ENCODE measurements at places on chromosomes 16 and 17.

- no peak for DNase-seq
Measured at GRCh38 chr17:66187718-66188117, 4.2 kb downstream of the CEP112 start.

DNA sequence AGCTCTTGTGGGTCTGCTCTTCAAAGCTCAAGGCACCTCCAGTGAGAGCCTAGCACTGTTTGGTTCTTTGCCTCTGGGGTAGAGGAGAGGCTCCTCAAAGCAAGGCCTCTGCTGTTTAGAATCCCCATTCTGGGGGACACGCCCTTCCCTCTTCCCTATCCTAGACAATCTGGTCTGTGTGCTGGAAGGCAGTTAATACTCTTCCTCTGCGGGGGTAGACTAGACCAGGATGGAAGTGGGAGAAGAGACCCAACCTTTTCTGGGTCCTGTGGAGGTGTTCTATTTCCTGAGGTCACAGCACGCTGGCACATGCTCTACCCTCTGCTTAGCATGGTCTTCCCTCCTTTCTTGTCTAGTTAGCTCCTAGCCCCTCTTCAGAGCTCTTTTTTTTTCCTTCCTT lies 7.7 kb downstream of the ERAL1 start:
- no peak for DNase-seq

DNA sequence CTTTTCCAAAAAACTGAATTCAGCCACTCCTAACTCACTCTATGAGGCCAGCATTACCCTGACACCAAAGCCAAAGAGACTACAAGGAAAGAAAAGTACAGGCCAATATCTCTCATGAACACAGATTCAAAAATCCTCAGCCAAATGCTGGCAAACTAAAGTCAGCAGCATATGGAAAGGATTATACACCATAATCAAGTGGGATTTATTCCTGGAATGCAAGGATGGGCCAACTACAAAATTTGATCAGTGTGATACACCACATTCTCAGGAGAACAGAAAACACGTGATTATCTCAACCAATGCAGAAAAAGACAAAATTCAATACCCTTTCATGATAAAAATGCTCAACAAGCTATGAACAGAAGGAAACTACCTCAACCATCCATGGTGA lies 7.7 kb upstream of the AATK start:
- no peak for DNase-seq

- DNase-seq: no peak
Measured at GRCh38 chr16:75062135-75062975, 54.2 kb downstream of the LDHD start.

GRCh38 chr17:73192894-73193701 lies at the start of gene COG1:
Gene COG1, plus strand, starts transcription at chr17:73193055. Its CDS starts 15 bp downstream, at chr17:73193070.
- DNase-seq: peak; percentile 48

DNA sequence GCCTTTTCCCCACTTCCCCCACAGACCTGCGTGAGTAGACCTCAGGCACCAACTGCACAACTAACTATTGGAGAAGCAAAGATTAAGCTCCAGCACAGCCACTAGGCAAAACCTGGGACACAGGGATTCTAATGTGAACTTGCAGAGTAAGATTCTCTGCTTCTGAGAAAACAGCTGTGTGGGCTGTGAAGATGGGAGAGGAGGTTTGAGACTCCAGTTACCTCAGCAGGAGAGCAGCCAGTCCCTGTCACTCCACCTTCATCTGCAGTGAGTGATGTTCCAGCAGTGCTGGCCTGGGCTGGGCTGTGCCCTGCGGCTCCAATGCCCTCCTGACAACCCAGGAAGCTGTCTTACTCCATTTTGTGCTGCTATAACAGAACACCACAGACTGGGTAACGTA lies 18.0 kb upstream of the ABAT start:
- no peak for DNase-seq

DNA sequence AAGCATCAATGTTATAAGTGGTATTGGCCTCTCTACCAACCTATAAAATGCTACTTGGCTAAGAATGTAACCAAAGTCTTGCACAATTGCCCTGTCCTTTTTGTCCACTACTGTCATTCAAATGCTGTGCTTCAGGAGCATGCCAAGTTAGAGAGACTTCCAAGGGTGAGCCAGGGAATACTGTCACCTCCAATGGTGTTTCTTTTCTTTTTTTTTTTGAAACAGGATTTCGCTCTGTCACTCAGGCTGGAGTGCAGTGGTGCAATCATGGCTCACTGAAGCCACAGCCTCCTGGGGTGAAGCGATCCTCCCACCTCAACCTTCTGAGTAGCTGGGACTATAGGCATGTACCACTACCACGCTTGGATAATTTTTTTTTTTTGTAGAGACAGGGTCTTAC lies 43.7 kb upstream of the ERN1 start:
- no peak for DNase-seq

GRCh38 chr17:49397586-49397985 lies 17.1 kb downstream of the PHB1 start:
- no peak for DNase-seq

DNA sequence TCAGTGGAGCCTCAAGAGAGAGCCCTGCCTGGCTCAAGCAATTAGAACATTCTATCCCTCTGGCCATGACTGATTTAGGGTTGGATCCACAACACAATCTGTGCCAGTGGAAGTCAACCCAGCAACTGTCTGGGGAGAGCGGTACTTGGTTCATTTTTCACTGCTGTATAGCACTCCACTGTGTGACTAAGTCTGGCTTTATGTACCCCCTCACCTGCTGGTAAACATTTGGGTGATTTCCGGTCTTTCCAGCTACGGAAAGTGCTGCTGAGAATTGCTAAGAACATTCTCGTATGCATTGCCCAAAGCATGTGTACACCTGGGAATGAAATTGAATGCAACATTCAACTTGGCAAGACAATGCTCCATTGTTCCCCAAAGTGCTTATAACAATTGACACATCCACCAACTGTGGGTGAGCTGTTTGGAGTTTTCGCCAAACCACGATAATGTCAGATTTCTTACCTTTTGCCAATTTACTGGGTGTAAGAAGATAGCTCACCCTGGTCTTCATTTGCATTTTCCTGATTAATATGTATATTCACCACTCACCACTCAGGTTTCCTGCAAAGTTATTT lies 63.5 kb upstream of the MED9 start:
- DNase-seq: no peak

DNA sequence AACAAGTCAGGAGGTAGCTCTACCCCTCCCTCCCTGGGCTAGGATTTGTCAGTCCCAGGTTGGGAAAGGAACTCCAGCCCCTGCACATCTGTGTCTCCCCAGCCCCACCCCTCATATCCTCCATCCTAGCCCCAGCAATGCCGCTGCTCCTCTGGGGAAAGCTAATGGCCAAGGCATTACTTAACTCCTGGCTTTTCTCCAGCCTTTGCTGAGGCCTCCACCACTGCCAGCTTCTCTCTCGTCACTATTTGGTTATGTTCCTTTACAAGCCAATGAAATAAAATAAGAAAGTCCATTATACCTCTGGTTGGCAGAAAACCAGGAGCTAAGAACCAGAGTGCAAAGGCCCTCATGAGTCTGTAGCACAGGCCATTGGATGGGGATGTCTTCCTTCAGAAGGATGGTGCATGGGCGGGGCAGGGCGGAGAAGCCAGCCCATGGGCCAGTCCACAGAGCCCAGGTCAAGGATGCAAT lies 171.0 kb downstream of the CCDC182 start:
- no peak for DNase-seq

- DNase-seq: no peak
Measured at GRCh38 chr16:529012-529575, 1.6 kb downstream of the CAPN15 start.

- DNase-seq: no peak
Measured at GRCh38 chr16:79640513-79641360, 40.2 kb upstream of the MAF start.

DNA sequence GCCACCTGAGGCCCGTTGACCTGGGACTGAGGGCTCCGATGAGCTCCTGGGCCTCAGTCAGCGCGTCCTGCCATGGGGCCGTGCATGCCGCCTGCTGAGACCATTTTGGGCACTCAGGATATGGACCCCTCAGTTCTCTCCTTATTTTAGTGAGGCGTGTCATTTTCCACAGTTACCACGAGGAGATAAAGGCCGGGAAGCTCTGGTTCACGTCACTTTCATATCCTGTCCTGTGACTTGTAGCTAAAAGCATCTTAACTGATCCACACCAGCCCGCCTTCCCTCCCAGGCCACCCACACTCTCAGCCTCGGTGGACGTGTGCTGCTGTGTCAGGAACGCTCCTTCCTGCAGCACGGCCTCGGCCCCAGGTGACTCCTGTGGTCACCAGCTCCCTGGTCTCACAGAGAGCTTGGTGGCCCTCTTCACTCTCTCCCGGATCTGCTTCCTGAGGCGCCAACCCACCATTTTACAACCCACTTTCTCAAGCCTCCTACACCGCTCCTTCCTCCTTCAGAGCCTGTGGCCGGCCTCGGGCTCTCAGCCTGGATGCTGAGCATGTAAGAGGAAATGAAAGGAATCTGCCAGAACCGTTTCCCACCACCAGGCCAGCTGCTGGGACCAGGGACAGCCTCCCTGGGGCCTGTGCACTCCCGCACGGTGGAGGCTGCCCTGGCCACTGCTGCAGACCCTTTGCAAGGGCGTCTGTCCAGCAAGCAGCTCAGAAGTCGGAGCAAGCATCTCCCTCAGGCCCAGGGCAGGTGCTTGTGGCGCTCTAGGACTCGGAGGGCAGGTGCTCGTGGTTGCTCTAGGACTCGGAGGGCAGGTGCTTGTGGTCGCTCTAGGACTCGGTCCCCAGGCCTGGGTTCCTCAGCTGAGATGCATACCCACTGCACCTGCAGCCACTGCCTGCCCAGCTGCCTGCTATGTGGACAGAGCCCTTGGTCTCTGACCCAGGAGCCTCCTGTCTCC lies 23.9 kb upstream of the FASN start:
- DNase-seq: no peak

DNA sequence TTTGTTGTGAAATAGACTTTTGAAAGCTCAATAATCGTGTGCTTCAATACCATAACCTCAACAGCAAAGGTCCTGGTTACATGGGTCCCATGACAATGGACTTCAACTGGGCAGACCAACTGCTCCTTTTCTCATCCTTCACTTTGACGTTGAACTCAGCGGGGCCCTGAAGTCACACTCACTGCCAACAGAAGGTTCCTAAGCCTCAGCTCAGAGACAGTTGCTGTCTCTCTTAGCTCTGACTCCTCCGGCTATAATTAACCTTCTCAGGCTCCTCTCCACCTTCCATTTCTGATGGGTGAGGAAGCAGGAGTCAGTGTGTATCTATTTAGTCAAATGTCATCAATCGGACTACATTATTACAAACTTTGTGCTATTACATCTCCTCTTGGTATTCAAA lies 23.8 kb downstream of the MPP3 start:
- DNase-seq: no peak

DNA sequence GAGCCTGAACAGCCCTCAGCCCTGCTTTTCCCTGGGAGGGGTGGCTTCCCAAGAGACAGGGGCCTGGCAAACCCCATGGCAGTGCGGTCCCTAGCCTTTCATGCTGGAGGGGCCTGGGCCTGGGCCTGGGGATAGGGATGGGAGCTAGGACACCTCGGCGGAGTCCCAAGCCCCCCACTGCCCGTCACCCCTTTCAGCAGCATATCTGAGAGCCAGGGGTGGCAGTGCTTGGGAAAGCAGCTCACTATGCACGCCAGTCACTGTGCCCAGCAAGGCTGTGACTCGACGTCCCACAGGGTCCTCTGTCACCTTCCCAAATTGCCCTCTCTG lies 612 bp upstream of the SLC47A2 start:
- no peak for DNase-seq

GRCh38 chr17:64261417-64262145 lies 1.5 kb downstream of the TEX2 start:
- no peak for DNase-seq

GRCh38 chr17:39156491-39156890 lies 5.1 kb upstream of the PLXDC1 start:
- no peak for DNase-seq

GRCh38 chr17:77422104-77422747 lies 281.5 kb downstream of the SEC14L1 start:
- no peak for DNase-seq

DNA sequence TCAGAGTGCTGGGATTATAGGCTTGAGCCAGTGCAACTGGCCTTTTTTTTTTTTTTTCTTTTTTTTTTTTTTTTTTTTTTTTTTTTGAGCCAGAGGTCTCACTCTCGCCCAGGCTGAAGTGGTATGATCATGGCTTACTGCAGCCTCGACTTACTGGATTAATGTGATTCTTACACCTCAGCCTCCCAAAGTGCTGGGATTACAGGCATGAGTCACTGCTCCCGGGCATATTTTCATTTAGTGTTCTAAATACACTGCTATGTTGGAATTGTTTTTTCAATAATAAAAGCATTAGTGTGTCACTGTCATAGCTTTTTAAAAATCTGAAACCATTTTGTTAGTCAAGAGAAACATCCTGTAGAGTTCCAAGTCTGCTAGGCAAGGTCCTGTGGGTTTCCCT lies 40.3 kb downstream of the NDE1 start:
- no peak for DNase-seq

DNA sequence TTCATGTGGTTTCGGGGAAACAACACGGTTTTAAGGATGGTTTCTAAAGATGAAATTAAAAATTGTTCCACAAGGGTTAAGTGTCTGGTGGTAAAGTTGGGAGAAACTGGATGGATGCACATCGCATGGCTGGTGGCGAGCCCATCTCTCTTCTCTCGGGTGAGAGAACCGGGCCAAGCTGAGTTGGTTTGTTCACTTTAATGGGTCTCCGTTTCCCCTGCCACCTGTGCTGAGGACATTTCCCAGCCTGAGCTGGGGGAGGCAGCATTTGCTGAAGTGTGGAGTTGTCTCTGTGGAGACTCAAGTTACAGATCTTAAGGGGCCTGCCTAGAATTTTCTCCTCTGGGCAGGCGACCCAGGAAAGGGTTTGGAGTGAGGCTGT lies 7.9 kb downstream of the FUS start:
- DNase-seq: no peak

- DNase-seq: no peak
Measured at GRCh38 chr17:62064791-62065563, at the start of gene MED13. Gene MED13, minus strand, starts transcription at chr17:62065278. Its CDS starts 73 bp downstream, at chr17:62065205.

DNA sequence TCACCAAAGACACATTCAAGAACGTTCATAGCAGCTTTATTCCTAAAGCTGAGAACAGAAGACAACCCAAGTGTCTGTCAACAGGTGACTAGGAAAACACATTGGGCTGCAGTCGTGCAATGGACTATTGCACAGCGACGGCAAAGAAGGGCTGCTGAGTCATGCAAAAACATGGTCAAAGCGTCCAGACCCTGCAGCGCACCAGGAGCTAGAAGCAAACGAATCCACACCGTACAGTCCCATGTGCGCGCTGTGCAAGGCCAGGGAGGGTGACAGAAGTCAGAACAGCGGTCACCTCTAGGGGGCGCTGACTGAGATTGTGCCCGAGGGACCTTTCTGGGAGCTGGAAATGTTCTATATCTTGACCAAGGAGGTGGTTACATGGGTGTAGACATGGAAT lies 266.4 kb downstream of the MAF start:
- DNase-seq: no peak

DNA sequence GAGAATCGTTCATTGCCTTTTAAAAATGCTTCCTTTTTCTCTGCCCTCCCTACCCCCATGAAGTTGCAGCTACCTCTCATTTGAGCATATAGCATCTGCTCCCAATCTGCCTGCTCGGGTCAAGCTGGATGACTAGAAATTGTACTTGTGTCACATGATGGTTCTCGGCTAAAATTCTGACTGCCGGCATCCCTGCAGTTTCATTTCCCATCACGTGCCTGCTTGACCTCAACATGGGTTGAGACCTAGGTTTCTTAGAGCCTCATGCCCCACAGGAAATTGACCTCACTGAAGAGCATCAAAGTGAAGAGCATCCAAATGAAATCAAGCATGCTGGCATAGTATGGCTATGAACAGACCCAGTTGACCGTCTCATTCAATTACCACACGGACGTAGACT lies 581.6 kb upstream of the PSMD7 start:
- no peak for DNase-seq

Data from NCI-H2081 treated with DMSO at 0.1 percent for 48 hours (cell line).